ENCODE measurements at places on chromosomes 7 and 10.

GRCh38 chr7:23208316-23208715 lies 26.5 kb downstream of the NUP42 start:
- no peak for DNase-seq

GRCh38 chr10:103666087-103666761 lies 172.7 kb downstream of the NEURL1 start:
- DNase-seq: peak; percentile 24

DNA sequence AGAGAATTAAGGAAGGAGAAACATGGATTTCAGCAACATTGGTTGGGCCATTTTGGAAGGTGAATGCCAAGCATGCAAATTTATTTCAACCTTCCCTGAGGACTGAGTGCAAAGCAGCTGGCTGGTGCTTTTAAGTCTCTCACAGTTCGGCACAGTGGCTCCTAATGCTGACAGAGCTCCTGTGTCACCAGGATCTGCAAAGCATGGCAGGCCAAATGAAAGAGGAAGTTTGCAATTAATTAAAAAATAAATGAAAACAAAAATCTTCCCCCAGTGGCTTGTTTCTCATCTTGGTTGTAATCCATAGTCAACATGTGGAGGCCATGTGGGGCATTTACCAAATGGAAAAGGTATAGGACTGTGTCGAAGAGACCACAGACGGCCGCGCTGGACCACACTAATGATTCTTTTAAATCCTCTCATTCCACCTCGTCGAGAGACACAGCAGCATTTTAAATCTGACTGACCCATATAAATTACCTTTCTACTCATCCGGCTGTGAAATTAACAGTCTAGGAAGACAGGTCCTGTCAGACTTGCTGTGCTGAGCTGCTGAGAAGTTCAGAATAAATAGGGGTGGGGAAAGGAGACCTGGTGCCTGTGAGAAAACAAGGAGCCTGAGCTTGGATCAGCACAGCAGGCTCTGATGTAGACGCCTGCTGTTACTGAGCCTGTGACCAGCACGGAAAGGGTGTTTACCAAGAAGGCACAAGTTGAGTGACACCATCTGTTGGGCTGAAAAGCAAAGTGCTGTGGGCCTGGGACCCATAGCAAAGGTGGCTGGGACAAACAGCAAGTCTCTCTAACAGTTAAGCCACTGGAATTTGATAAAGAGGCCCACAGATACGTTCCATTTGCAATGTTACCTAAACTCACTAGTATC lies 136.0 kb upstream of the COL1A2 start:
- no peak for DNase-seq

DNA sequence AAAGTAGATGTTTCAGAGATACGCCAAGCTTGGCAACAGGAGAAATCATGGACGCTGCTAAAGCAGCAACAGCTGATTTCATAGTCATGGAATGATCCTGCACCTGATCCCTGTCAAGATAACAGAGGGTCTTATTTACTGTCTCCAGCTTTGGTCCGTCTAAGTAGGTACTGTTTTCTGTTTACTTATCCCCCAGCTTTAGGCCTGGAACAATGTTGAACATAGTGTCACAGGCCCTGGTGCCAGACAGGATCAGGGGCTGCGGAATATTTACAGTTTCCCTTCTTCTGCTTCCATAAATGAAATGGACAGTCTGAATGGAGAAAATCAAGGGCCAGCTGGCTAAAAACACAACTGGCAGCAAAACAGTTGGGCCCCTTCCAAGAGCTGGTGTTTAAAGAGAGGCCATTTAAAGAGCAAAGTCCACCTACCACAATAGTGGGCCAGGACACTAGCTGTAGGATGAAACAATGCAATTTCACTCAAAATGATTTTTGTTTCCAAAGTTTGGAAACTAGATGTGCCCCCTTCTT lies 2.9 kb downstream of the GPR37 start:
- no peak for DNase-seq

- DNase-seq: peak; percentile 17
These were observed 178.0 kb downstream of the JAZF1 start for GRCh38 chr7:28002638-28003037.

- DNase-seq: no peak
These were observed 56.6 kb downstream of the MPLKIP start for GRCh38 chr7:40077849-40078248.
